ENCODE measurements at places on chromosomes 7 and 10.

DNA sequence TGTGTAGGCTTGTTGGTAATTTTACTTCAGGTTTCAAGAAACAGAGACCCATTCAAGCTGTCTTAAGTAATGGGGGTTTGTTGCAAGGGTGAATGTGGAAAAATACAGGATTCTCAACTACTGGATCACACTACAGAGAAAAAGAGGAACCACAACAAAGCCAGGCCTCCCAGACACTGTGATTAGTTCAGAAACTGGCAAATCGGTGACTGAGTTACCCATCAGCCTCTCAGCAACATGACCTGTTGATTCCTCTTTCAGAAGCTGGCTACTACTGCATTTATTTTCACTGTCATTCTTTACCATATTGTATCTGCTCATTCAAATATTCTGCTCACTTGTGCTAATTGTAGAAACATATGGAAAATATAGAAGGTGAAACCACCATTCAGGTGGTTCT, 16.0 kb downstream of the CCDC71L start:
- DNase-seq, result no peak

DNA sequence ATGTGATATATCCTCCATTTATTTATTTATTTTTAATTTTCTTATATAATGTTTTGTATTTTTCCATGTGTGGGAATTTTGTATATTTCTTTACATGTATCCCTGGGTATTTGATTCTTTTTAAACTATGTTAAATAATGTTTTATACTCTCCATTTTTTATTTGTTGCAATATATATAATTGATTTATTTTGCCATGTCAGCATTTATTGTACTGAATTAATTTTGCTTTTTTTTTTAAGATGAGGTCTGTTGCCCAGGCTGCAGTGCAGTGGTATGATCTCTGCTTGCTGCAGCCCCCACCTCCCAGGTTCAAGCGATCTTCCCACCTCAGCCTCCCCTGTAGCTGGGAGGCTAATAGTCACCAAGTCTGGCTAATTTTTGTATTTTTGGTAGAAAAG, 187.4 kb downstream of the CDC14C start:
- DNase-seq, result no peak

DNA sequence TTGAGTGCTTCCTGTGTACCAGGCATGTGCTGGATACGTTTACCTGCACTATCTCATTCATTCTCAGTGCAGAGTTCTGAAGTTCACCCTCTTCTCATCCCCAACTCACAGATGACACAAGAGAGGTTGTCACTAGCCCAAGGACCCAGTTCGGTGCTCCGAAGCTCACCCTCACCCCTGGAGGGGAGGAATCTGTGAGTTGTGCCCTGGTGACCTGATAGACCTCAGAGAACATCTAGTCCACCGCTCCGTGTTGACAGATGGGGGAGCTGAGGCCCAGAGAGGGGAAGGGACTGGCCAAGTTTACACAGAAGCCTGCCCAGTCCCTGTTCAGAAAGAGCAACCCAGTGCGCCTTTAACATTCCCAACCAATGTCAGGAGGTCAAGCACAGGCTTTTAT, 44.8 kb upstream of the EMX2 start:
- no peak for DNase-seq

- no peak for DNase-seq
These were observed 39.9 kb upstream of the AGK start for GRCh38 chr7:141511316-141511675.

DNA sequence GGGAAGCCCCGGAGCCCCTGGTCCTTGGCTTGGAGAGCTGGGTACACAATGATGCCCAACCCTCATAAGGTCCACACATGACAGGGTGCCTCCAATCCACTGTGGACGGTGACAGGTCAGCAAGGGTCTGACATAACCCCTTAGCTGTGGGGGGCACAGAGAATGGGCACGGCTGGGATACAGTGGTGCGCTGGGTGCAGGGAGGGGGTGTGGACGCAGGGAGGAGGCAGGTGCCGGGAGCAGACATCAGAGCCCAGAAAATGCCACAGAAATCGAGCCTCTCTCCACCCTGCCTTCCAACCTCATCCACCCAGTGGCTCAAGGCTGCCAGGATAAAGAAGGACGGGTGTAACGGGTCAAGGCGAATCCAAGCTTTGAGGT, 177.8 kb upstream of the RHEB start:
- DNase-seq, result no peak

Measured in posterior cingulate gyrus (tissue), 11 donors.